ENCODE measurements at places on chromosomes 2 and 18. TPM values are rescaled to one million over a fixed set of nuclear protein-coding genes. Genes with fewer than 3 reads are reported as not detected.

Gene PNO1
- total RNA-seq, result 25.6 TPM

Gene SNTG2
- not detected for total RNA-seq

Gene ARMC9
- total RNA-seq, result 68.2 TPM

- DNase-seq, result no peak
Measured at GRCh38 chr2:162967147-162967546, 128.6 kb upstream of the KCNH7 start.

- no peak for DNase-seq
Measured at GRCh38 chr18:8601277-8602032, 7.8 kb upstream of the RAB12 start.

Measured in M059J (cell line).